Stimulated activated CD8-positive, alpha-beta memory T cell treated with anti-CD3 and anti-CD28 coated beads, Interleukin-7, amount 100 ng/mL, for 1 hour (primary cell): ENCODE measurements at places on chromosomes 7 and 10.

DNA sequence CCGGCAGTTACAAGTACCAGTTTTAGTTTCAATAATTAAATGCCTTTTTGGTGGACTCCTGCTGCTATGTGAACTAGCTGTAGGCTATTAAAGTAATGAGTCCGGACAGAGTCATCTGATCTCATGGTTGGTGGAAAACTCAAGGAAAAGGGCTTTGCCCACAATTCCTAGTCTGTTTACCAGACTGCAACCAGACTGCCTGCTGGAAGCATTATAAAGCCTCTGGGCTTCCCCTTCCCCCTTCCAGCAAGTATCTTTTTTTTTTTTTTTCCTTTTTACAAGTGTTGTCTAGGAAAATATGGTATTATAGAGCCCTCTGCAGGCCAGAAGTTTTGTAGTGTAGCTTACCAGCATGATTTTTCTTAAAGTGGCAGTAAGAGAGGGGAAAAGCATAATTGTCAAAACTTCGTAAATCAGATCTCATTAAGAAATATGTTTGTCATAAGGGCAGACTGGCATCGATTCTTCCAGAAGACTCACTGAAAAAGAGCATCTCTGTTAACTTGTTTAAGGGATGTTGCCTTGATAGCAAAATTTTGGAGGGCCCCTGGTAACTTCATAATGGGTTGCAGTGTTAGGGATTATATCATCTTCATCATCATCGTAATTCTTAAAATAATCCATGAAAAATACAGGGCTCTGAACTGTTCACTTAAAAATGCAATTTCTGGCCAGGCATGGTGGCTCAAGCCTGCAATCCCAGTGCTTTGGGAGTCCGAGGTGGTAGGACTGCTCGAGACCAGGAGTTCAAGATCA lies 181.3 kb downstream of the TAX1BP1 start:
- DNase-seq, result no peak

DNA sequence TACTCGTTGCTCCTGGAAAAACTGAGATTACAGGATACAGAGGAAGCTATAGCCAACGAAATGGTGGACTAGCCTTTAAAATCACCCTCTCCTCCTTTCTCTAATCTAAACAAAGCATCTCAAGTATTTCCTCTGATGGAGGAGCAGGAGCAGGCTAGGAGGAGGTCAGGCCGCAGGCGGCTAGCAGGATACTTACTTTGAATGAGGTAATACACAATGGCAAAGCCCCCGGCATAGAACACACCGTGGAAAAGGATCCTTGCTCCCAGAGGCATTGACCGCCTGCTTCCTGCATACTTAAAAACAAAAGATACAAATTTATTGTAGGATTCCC lies 64.4 kb downstream of the STK17A start:
- no peak for DNase-seq

DNA sequence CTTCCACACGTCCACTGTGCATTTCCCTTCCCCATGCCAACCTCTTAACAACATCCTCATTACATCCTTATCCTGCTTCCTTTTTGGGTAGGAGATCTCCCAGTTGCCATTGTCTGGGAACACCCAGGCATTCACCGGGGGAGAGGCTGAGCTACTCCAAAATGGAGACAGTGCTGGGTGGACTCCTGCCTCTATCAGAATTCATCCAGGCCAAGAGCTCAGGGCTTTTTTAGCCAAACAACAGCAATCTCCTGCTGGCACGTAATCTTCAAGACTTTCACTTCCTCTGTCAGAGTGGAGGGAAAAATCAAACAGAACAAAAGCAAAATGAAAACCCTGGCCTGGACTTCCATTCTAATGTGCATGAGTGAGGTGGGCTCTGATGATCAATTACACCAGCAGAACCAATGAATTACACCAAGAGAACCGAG lies 245.0 kb downstream of the PRPF18 start:
- DNase-seq, result no peak

GRCh38 chr10:67666416-67667034 lies 29.5 kb downstream of the CTNNA3 start:
- DNase-seq, result no peak

DNA sequence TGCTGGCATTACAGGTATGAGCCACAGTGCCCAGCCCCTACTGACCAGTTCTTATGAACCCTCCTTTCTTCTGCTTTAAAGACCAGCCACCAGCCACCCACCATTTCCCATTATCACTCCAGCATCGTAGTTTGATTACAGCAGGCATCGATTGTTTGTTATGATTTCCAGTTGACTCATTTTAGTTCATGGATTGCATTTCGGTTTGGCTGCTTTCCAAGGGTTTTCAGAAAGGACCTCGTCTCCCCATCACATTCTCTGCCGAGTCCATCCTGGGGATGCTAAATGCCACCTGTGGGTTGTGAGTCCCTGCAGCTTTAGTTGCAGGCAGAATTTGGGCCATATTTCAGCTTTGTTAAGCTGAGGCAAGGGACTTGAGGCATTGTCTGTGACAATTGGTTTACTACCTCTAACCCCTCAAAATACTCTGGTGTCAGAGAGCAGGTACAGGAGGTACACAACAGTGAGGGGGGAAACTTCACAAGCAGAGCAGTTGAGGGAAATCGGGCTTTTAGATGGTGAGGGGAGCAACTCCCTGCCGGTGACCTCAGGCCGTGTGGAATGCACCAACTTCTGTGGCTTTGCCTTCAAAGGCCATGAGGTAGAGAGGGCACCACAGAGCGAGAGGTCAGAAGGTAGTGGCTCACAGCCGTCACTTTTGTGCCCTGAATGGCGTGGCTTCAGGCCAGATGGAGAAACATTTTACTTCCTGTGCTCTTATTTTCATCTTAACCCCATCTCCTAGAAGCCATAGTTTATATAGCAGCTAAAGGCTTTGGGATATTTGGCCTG lies 203.8 kb downstream of the CCDC3 start:
- no peak for DNase-seq

DNA sequence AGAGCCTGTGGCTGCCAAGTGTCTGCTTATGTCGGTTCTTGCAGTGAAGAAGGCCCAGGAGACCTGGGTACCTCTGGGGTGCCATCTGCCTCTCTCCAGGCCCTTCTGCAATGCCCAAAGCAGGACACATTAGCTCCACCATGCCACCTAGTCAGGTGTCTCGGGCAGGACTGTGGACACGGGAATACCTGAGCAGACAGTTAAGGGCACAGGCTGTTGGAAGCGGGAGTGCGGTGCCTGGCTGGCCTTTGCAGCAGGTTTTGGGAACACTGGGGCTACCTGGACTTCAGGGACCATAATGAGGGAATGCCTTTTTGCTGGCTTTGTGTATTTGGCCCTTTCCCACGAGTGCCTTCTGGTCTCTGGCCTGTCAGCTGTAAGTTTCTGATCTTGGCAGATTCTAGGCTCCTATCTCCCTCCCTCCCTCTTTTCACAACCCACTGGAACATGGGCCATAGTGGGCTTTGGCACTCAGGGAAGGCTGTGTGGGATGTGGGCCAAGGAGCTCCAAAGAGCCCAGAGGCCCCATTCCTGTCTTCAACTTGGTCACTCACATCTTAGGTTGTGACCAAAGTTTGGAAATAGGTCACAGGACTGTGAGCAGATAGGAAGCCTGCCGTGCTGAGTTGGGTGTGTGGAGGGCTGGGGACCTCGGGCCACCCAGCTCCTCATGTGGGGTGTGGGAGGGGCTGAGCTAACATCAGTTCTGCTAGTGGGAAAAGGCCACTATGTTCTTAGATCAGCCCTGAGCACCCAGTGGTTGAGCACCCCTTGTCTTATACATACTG lies 41.5 kb upstream of the CXCL12 start:
- no peak for DNase-seq

DNA sequence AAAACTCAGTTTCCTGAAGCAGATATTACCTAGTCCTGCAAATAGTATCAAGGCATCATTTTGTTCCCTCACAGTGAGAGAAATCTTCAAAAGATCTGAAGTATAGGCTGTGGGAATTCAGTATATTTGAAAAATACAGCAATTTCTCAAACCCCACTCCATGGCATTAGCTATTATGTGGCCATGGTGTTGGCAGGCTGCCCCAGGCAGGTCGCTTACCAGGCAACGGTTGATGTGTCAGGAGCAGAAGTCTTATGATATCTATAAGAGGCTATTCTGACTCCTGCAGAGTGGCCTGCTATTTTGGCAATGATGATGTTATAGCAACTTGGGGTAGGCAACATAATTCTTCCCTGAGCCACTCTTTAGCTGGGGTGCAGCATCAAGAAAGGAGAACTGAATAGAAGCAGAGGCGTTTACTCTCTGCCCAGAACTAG lies 187.9 kb downstream of the PLXDC2 start:
- no peak for DNase-seq

DNA sequence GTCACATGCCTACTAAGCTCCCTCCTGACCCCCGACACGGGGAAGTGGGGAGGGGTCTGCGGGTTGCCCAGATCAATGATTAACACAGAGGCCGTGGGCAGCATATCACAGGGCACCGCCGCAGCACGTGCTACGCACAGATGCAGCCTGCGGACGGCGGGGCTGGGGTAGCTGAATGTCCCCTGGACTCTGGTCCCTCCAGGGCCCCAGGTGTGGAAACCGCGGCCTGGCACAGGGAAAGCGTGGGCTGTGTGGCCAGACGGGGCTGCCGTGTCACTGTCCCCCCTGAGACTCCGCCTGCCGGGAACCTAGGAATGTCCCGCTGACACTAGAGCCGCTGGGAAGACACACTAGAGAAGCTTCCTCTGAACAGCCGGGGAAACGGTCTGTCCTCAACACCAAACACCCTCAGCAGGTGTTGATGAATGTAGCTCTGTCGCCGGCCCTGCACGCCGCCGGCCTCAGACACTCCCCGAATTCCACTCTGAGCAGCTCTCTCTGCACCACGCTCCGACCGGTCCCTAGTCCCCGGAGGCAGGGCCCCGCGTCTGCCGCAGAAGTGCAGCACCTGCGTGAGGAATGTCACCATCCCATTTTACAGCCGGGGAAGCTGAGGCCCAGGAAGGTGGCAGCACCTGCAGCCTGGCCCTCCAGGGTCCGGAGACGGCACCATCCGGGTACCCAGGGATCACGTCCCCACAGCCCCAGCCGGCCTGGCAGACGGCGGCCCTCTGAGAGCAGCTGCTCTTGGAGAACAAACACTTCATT lies 33.4 kb upstream of the PDGFA start:
- no peak for DNase-seq

DNA sequence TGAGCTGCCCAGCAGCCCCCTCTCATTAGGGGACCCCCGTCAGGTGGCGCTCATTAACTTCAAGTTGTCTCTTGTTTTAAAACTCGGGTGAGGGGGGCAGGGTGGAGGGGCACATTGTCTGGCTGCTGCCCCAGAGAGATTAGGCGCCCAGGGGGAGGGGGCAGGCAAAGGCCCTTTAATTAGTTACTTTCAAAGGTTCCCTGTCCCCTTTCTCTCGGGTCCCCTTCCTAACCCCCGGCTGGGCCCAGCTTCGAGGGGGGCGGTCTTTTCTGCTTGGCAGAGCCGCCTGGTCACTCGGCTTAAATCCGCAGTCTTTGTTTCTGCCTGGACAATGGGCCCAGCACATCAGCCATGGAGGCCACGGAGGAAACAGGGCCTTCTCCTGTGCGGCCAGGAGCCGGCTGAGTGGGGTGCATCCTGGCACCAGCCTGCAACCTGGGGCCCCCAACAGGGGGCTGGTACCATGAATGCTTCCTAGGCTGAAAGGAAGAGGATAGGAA lies 38.9 kb upstream of the SLF2 start:
- DNase-seq, result no peak

DNA sequence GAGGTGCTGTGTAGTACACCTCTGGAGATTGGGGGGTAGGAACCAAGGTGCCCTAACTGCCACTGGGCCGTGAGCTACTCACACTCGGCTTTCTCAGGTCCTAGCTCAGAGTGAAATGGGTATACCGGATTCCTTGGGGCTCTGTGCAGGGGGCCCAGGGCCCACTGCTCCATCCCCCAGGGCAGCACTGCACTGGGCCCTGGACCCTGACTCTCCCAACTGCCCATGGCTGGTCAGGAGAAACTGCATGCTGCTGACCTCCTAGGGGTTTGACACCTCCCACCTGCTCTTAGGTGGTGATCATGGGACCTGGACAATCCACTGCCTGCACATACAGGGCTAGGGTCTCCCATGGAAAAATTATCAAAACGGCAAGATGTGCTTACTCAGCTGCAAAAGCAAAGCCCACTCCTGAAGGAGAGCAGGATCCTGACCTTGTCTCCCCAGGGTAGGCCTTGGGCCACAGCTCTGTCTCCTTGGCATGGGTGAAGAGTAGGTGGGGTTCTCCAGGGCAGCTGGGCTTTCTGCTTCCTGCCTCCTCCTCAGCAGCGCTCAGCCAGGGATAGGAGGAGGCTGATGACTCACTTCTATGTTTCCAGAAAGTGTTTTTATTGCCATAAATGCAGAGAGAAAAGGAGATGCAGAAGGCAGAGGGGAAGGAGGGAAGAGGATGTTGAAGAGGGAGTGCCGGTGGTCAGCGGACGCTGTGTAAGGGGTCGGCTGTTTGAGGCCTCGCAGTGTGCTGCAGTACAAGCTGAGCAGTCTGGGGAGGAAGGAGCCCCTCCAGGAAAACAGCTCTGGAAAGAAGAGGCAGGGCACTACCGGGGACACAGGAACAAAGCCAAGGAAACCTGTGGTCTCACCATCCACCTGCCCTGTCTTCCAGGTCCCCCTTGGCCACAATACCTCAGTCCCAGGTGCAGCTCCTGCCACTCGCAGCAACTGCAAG lies 107.8 kb downstream of the ARHGAP22 start:
- no peak for DNase-seq

GRCh38 chr10:94293354-94293753 lies 69.4 kb downstream of the NOC3L start:
- DNase-seq, result no peak

DNA sequence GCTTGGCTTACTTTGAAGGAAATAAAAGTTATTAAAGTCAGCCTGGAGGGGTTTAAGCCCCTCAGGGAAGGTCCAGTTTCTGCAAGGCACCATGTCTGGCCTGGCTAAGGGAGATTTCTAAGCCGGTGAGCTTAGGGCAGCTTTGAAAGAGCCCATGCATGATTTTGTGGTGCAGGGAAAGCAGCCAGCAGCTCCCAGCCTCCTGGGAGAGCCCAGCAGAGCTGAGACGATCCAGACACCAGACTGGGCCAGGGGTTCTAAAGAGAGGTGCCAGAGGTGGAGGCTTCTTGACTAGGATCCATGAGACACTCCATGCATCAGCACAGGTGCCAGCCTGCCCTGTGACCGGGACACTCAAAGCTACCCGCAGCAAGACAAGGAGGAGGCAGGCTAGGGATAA lies 59.6 kb upstream of the MKX start:
- no peak for DNase-seq

DNA sequence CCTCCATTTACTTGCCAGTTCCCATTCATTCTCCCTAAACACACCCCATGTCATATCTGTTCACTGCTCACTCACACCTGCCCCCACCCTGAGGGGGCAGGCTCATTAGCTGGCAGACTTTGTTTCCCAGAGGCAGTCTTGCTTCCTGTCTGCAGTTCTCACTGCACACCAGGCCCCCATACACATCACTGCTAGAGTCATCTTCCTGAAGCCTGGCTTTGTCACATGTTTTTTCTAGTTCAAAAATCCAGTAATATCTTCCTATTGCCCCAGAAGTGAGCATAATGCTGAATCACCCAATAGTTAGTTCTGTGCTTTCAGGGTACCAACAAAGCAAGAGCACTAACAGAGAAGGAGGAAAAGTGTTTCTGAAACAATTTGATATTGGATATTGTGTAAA lies 1.9 kb downstream of the LRRC72 start:
- DNase-seq, result no peak

- DNase-seq, result no peak
These were observed 157.0 kb downstream of the PRKAG2 start for GRCh38 chr7:151719897-151720242.
